ENCODE measurements at places on chromosomes 5 and 9.

DNA sequence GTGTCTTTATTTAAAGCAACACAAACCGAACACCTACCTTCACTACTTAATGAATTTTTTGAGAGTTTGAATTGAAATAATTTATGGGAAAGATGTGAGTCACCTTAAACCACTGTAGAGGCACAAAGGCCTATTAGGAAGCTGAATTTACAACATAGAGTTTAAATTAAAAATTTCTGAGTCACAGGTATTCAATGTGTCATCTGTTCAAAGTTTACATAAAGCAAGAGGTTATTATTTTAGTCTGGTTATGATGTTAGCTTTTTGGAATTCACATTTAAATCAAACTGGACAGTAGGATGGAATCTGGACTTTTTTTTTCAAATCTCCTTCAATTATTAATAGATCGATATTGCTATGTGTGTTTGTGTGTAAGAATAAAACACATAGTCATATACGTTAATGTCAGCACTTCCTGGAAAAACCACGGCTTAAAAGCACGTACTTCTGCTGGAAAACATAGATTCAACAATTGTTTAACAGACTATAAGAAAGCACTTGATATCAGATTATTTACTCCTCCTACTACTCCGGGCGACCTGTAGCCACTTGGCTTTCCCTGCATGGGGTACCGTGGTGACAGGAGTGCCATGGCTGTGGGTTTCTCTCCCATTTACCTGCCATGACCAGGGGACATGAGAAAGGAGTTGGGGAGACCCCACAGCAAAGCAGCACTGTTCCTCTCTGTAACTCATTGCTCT lies 638.6 kb downstream of the SEMA5A start:
- no peak for DNase-seq

- no peak for DNase-seq
Observed at GRCh38 chr5:52999344-52999949, 10.3 kb downstream of the ITGA2 start.

- DNase-seq = no peak
Observed at GRCh38 chr5:112687306-112687705, 50.4 kb upstream of the APC start.

DNA sequence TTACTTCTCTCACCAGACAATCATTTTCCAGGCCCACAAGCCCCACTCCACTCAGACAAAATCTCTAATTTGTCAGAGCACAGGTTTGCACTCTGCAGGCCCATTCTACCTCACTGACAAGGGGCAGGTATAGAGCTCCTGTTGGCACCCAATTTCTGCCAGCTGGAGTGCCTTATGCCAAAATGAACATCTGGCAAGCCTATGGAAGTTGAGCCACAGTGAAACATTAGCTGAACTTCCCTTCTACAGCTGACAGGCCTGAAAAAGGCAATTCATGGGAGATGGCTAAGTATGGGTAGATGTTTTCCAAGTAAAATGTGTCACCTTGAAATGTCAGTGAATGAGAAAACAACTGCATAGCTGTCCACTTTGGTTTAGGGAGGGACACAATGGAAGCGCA lies 87.0 kb downstream of the SPOCK1 start:
- no peak for DNase-seq

- DNase-seq = no peak
Observed at GRCh38 chr5:86807046-86808031, 189.6 kb downstream of the COX7C start.

DNA sequence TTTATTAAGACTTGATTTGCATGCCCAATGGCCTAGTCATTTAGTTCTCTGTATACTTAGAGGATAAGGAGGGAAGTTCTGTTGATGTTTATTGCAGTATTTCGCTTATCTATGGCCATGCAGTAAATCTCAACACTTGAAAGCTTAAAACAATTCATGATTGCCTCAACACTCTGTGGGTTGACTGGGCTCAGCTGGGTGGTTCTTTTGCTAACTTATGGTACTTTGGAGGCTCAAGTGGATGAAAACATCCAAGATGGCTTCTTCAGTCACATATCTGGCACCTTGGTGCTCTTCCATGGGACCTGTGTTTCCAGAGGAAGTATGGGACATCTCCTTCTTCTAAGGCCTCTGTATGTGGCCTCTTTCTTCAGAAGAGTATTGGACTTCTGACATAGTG lies 10.3 kb upstream of the ROR2 start:
- no peak for DNase-seq

- DNase-seq = no peak
Observed at GRCh38 chr5:36478646-36479317, 127.6 kb upstream of the SLC1A3 start.
